ENCODE measurements at places on chromosomes 13 and 19.
A peak's percentile ranks its signal among the peaks of the same experiment; 100 is the strongest.

- no peak for DNase-seq
Measured at GRCh38 chr13:50989476-50989875, 79.9 kb downstream of the RNASEH2B start.

DNA sequence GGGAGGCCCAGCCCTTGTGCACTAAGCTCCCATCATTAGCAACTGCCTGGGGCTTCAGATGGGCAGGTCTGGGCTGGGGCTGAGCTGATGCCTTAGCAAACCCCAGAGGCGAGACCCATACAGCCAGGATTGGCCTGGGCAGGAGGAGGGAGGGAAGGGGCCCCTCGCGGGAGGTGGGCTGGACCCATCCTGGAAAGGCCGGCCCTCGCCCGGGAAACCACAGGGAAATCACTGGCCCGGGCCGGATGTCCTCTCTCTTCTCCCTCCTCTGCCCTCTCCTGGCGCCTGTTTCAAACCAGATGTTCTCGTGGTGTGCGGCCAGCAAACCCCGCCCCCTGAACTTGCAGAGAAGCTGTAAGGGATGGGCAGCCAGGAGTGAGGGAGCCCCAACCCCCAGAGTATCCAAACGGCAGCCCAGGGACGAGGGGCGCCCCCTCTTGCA is 43.1 kb downstream of the TMEM255B start:
- DNase-seq = no peak

- DNase-seq = no peak
Measured at GRCh38 chr13:49814551-49815270, 22.2 kb upstream of the KPNA3 start.

- no peak for DNase-seq
Measured at GRCh38 chr19:28632371-28633080, 580.4 kb downstream of the UQCRFS1 start.

DNA sequence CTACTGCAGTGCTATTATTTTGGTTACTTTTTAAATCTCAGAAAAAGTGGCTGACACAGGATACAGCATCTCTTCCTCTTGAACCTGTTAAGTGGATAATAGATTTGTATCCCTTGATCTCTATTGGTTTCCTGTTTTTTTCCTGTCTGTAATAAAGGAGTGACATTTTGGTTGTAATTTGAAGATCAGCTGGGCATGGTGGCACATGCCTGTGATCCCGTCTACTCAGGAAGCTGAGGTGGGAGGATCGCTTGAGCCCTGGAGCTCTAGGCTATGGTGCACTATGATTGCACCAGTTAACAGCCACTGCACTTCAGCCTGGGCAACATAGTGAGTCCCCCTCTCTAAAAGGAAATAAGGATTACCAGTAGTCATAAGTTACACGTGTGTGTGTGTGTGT is 46.8 kb downstream of the METTL21C start:
- DNase-seq = no peak

GRCh38 chr13:73228546-73228945 is 169.7 kb downstream of the KLF5 start:
- no peak for DNase-seq

- DNase-seq = no peak
Measured at GRCh38 chr19:18435178-18435841, 2.6 kb downstream of the ISYNA1 start.

GRCh38 chr13:27018882-27019281 is 152.7 kb downstream of the USP12 start:
- no peak for DNase-seq

GRCh38 chr19:18274781-18275356 is 617 bp upstream of the IQCN start:
- no peak for DNase-seq

DNA sequence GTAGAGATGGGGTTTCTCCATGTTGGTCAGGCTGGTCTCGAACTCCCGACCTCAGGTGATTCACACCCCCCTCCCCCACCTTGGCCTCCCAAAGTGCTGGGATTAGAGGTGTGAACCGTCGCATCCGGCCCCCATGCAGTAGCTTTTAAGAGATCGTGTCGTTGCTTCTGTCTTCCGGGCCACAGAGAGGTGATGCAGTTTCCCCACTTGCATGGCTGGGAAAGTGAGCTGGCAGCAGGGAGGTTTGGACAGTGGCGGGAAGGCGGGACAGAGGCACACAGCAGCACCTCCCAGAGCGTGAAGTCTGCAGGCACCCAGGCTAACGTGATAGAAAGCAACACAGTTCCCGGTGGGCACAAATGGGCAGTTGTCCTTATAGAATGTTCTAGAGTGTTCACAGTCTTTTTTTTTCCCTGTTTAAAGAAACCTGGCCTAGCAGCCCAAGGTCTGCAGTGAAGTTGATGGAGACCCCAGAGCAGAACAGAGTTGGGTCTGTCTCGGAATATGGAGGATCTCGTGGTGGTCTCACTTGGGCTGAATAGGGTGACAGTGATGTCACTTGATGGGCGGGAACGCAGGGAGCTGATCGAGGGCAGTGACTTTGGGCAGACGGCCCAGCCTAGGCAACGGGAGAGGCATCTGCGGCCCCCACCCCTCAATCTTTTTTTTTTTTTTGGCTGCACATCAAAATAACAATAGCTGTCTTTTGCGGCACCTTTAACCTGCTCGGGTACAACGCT is 4.9 kb downstream of the UHRF1 start:
- DNase-seq = no peak

DNA sequence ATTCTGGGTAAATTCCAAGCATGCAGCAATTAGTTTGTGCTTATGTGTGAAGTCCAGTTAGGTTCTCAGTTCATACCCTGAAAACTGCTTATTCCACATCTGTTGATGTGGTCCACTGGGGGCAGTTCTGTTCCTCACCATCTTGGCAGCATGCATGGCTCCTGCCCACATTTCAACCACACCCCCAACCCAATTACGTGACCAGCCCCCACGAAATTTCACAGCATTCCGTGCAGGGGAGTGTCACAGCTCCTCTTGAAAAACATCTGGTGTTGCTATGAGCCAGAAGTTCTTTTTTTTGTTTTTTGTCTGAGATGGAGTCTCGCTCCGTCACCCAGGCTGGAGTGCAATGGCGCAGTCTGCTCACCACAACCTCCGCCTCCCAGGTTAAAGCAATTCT is 9.1 kb upstream of the ERVK3-1 start:
- no peak for DNase-seq

GRCh38 chr19:37077501-37077933 is 716 bp upstream of the ZNF420 start:
- DNase-seq = no peak

- no peak for DNase-seq
Measured at GRCh38 chr19:2628597-2628996, 73.9 kb downstream of the GNG7 start.

- no peak for DNase-seq
Measured at GRCh38 chr19:18533058-18533457, 10.3 kb downstream of the FKBP8 start.

GRCh38 chr13:40270726-40271125 is 395.7 kb downstream of the FOXO1 start:
- DNase-seq = no peak

- no peak for DNase-seq
Measured at GRCh38 chr19:16118489-16119033, 6.9 kb downstream of the RAB8A start.

- no peak for DNase-seq
Measured at GRCh38 chr19:49417088-49417487, 6.2 kb downstream of the PTH2 start.

DNA sequence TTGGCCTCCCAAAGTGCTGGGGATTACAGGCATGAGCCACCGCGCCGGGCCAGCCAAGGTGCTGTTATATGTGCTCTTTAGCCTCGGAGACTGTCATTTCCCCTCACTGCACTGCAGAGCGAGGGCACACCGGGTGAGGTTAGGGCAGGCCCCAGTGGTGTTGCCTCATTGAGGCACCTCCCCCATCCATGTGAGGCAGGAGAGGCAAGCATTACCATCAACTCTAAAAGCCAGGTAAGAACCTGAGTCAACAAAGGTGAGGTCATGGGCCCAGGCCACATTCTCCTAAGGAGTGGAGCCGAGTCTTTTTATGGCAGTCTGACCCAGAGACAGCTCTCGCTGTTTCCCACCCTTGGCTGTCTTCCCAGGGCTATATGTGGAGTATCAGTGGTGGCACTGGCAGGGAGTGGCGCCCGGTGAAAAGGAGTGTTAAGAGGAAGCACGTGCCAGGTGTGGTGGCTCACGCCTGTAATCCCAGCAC is 10.9 kb downstream of the B3GNT8 start:
- DNase-seq = no peak

DNA sequence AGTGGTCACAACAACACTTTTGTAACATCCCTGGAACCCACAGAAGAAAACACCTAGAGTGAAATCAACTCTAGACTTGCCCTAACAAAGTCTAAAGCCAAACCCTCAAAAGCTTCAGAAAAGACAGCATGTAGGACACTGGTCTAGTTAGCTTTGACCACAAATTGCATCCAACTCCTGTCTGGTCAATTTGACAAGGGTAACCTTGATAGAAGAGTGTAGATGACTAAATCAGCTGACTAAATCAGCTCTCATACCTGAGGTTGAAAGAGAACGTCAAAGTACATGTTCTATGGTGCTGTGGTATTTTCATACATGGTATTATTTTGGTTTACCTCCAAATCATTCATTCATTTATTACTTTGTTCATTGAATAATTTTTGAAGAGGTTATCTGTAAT is 272.8 kb downstream of the KLF5 start:
- no peak for DNase-seq

- DNase-seq = peak; percentile 30
Measured at GRCh38 chr19:294946-295686, 3.9 kb upstream of the PLPP2 start.

GRCh38 chr13:76816394-76816793 is 69.8 kb downstream of the KCTD12 start:
- DNase-seq = no peak

DNA sequence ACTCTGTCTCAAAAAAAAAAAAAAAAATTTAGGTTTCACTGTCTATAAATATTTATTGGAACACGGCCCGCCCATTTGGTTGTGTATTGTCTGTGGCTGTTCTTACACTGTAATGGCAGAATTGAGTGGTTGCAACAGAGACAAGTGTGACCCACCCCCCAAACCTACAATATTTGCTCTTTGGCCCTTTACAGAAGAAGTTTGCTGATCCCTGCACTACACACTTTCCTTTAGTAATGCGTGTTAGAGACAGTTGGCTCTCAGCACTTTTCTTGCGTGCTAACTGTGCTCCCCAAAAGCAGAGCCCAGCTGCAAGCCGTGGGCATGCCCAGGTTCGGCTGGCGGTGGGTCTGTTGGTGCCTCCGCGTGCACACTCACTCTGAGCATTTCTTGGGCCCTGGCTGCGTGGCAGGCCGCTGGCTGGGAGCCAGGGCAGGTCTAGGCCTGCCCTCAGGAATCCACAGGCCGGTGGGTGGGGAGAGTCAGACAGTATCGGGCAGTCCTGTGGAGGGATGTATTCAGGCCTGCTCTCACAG is 72.6 kb downstream of the SIPA1L3 start:
- DNase-seq = no peak

DNA sequence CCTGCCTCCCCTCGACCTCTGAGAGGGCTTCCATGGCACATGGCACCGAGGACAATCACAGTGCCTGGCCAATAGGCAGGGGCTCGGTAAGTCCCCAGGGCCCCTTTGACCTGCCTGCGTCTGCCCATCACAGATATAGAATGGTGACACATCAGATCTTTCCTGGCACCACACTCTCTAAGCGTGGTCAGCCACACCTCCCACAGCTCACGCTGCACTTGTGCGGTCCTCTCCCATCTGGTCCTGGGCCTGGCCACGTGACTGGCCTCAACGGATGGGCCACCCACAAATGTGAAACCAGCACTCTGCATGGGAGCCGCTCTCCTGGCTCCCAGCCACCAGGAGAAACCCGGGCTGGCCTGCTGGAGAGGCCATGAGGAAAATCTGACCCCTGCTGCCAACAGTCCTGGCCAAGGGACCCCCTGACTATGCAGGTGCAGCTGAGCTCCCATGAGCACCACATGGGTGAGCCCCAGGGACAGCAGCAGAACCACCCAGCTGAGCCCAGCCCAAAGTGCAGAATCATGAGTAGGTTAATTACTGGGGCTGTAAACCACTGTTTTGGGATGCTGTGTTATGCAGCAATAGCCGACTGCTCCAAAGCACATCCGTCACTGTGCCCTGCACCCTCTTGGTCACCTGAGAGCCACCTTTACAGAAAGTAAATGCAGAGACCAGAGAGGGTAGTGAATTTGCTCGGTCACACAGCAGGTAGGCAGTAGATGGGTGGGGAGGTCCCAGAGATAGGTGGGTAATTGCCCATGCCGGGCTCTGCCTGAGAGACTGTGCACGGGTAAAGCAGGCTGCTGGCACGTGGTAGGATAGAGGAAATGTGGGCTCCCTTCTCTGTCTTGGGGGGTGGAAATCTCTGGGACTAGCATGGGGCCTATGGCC is 9.7 kb upstream of the MEF2B start:
- no peak for DNase-seq

- no peak for DNase-seq
Measured at GRCh38 chr13:77514336-77514726, 21.2 kb upstream of the SCEL start.

Measured in T-helper 9 cell (primary cell).